ENCODE measurements at places on chromosomes 1 and 21. TPM values are rescaled to one million over a fixed set of nuclear protein-coding genes. Genes with fewer than 3 reads are reported as not detected.

The KPRP gene
- total RNA-seq, result 0.25 TPM

The SLC44A3 gene
- 0.83 TPM for total RNA-seq

The MYBPH gene
- not detected for total RNA-seq

The KCNT2 gene
- 1.2 TPM for total RNA-seq
